ENCODE measurements at places on chromosomes 3 and 15.

DNA sequence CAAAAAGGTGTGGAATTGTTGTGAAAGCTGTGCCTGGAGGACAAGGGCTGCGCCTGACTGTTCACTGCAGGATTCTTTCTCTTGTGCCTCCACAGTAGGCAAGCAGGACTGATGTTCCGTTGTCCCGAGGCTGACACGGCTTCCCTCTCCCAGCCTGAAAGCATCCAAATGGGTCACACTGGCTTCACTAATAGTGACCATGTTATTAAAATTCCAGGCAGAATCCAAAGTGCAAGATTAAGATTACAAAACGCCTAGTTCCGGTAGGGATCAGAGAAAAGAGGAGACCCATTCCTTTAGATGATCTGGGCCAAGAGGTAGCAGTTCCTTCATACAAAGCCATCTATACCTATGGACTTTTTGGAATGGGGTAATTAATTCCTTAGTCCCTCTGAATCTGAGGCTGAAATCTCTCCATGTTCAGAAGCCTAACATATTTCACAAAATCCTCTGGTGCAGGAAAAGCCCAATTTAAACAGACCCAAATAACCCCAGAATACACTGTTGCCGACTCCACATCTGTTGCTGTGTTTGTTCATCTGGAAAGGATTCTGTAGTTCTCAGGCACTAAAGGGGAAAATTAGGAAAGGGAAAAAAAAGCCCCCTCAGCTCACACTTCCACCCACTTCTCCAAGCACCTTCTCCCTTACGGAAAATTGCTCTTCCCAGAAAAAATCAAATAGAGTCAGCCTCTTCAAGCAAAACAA lies 145.9 kb downstream of the RORA start:
- no peak for DNase-seq

DNA sequence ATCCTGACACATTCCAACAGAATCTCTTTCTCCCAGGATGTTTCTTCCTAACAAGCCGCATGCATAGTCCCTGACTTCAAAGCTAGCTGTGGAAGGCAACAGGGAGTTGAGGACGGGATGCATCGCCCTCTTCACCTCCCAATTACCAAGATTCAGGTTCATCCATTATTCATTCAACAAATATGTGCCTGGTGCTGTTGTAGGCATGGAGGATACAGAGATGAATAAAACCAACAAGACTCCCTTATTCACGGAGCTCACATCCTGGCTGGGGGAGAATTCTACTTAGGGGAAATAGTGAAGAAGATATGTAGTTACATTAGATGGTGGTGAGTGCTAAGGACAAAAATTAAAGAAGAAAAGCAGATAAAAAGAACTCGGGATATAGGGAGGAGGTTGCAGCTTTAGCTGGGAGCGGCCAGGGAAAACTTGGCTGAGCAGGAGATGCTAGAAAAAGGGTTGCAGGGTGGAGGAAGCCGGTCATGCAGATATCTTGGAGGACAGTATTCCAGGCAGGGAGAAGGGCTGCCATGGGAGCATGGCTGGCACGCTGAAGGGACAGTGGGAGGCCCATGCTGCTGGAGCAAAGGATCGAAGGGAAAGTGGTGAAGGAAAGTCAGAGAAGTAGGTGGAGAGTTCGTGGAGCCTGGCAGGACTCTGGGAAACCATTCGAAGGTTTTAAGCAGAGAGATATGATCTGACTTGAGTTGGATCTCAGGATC lies 5.0 kb downstream of the ITGB5 start:
- DNase-seq: no peak

GRCh38 chr3:194777729-194778128 lies 92.0 kb downstream of the FAM43A start:
- no peak for DNase-seq

DNA sequence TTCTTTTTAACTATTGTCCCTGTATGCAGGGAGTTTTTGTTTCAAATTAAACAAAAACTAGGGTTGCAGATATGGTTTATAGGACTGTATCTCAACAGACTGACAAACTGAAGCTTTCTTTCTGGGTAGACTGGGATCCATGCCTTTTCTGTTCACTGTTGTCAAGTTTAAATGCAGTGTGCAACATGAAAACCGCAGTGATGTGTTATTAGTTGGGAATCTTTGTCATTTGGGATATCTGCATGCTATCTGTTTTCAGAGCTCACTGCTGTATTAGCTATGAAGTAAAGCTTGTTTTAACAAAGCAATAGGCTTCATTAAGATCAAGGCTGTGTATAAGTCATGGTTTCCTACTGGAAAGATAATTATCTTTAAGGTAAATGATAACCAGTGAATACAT lies 21.4 kb upstream of the MCF2L2 start:
- DNase-seq: peak; percentile 29

GRCh38 chr15:97783240-97783639 lies 177.3 kb upstream of the ARRDC4 start:
- DNase-seq: no peak

GRCh38 chr3:112718516-112718915 lies 77.6 kb upstream of the CCDC80 start:
- DNase-seq: no peak

GRCh38 chr3:45776611-45777010 lies 19.7 kb downstream of the SLC6A20 start:
- no peak for DNase-seq

All from pons (tissue), 1 donor.